ENCODE measurements at places on chromosomes 12 and 14. TPM values are rescaled to one million over a fixed set of nuclear protein-coding genes. Genes with fewer than 3 reads are reported as not detected.

Gene AQP2
- not detected for total RNA-seq

Gene LRRC9
- not detected for total RNA-seq

Gene DPPA3
- not detected for total RNA-seq

Gene KLRK1
- total RNA-seq: 2.3 TPM

Gene SPRYD3
- total RNA-seq: 35.2 TPM

Gene SOCS2
- total RNA-seq: 38.7 TPM

Gene KRT82
- not detected for total RNA-seq

Gene OR4E2
- total RNA-seq: not detected

Gene LBHD2
- total RNA-seq: not detected

Gene LRTM2
- not detected for total RNA-seq

Data from MCF 10A (cell line).